Stimulated activated CD4-positive, alpha-beta T cell treated with anti-CD3 and anti-CD28 coated beads, Interleukin-1b, Interleukin-23, amount 100 ng/mL, for 4 hours (primary cell): ENCODE measurements at places on chromosomes 11 and 22.

DNA sequence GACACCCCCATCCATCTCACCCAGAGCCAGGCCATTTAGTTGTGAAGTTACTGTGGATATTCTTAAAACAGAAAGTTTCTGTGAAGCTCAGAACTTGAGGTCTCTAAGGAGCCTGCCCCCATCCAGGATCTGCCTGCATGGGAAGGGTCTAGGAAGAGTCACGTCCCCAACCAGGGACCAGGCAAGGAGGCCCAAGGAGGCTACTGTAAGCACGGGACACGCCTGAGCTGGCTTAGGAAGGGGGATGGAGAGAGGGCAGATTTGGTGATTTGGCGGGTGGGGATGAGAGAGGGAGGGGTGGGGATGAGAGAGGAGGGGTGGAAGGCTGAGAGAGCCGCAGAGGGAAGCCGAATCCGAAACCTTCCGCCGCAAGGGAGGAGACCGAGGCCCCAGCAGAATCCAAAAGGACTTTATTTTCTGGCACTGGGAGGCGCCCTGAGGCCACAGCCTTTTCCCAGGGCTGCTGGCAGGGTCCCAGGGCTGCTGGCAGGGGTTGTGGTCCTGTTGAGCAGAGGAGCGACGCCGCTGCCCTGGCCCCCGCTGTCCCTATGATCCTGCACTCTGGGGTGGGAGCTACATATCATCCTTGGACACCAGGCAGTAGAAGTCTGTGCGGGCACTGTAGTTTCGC lies 9.4 kb downstream of the SIGIRR start:
- no peak for DNase-seq

DNA sequence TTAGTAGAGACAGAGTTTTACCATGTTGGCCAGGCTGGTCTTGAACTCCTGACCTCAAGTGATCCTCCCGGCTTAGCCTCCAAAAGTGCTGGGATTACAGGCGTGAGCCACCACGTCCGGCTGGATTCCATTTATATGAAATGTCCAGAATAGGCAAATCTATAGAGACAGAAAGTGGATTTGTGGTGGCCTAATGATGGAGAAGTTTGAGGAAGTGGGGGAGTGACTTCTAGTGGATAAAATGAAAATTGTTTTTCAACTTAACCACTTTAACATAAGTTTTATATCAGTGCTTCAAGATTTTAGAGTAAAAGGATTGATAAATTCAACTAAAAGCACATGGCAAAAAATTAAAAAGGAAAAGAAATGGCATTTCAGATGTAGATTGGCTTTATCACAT lies 66.2 kb downstream of the HIPK3 start:
- no peak for DNase-seq

GRCh38 chr11:26958702-26959049 lies 35.2 kb upstream of the FIBIN start:
- no peak for DNase-seq

DNA sequence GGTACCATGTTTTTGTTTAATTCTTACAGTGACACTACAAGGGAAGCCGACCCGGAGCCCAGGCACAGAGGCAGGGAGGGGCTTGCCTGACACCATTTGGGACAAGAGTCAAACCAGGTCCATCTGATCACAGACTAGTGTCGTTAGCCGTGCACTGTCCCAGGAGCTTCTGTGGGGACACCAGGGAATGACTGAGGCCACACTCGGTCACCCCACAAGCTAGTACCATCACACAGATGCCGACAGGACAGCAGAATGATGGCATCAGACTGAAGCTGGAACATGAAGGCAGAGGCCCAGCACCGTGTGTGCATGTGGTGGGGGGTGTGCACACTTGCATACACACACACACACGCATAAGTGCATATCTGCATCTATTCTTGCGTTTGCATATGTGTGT lies 61.5 kb upstream of the NECTIN1 start:
- no peak for DNase-seq

DNA sequence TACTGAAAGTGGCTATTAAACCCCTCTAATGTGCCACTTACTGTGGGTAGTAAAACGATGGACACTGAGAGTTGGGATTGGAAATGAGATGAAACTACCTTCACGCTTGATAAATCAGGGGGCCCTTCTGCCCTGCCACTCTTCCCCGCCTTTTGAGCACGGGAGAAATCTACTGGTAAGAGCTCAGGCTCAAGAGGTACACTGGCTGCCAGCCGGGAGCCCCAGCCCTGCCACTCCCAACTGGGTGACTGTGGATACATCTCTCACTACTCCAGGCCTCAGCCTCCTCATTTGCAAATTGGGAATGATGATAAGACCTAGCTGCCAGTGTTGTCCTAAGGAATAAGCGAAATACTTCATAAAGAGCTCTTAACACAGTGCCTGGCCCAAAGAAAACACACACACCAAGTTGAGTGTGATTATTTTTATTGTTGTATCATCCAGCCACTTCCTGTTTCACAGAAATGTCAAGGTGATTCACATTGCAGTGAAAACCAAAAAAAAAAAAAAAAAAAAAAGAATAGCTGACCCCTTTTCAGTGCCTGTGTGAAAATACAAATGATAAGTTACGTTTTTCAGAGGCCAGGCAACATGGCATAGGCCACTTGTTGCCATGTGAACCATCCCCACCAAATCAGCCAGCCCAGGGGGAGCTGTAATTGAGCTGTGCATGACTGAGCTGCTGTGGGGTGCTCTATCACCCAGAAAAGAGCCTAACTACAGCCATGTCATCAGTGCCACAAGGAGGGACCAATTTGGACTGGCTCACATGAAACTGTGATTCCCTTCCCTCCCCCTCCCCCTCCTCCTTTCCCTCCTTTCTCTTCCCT lies 4.4 kb upstream of the ZNRD2 start:
- no peak for DNase-seq

DNA sequence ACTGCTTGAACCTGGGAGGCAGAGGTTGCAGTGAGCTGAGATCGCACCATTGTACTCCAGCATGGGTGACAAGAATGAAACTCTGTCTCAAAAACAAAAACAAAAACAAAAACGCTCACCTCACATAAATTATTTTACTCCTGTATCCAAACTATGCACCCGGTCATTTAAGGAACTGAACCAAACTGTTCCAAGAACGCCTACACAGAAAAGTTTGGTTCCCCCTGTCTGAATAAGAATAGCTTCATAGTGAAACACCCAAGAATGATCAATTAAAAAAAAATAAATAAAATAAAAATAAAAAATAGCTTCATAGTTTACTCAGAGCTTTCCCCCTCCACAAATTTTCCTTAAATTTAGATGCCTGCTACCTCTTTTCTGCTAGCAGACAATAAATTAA lies 13.7 kb downstream of the NUP98 start:
- no peak for DNase-seq

DNA sequence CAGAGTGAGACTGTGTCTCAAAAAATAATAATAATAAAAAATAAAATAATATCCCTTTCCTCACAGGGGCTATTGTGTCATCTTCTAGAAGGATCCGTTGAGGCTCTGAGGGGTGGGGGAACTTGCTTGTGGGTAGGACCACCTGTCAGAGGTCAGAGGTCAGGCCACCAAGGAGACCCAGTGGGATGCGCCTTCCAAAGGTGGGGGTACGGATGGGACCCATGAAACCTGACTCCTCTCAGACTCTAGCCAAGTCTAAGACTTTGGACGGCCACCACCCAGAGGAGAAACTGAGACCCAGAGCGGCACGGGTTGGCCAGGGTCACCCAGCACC lies 367 bp upstream of the MMP11 start:
- no peak for DNase-seq

- DNase-seq, result no peak
These were observed 20.1 kb upstream of the SCGB1D1 start for GRCh38 chr11:62169935-62170334.

DNA sequence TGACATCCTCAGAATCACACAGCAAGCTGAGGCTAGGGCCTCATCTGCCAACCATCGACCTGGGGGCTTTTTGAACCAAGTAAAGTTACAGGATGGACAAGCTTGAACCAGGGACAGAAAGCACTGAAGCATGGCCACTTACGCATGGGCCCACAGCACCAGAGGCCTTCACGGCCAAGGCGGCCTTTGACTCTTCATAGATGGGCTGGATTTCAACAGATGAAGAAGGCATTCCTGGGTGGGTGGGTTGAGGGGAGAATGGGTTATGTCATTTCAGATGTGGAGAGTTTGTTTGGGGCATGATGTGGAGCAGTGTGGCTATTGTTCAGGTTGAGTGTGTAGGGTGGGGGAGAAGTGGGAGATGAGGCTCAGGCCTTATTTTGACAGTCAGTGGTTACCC lies 60.2 kb downstream of the LRRC32 start:
- DNase-seq, result no peak

- DNase-seq, result no peak
These were observed 14.2 kb downstream of the OR5B21 start for GRCh38 chr11:58493676-58494075.

DNA sequence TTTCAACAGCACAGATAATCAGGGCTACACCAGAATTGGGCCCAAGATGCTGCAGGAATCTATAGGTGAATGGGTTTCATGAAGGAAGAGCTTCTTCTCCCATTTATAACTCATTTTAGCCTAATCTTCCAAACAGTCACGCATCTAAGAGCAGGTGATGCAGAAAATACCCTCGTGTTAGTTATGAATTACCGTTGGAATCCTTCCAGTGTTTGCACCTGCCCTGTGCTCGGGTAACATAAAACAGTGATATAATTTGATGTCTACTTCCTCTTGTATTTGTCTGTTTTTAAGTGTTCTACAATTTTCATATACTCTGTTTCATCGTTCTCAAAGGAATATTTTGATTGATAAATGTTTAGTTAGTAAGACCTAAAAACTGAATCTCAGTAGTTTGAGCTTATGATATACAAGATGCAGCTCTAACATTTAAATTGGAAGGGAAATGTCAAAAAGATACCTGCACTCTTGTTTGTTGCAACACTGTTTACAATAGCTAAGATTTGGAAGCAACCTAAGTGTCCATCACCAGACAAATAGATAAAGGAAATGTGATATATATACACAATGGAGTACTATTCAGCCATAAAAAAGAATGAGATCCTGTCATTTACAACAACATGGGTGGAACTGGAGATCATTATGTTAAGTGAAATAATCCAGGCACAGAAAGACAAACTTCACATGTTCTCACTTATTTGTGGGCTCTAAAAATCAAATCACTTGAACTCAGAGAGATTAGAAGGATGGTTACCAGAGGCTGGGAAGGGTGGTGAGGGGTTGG lies 42.1 kb downstream of the PPARA start:
- DNase-seq, result no peak

DNA sequence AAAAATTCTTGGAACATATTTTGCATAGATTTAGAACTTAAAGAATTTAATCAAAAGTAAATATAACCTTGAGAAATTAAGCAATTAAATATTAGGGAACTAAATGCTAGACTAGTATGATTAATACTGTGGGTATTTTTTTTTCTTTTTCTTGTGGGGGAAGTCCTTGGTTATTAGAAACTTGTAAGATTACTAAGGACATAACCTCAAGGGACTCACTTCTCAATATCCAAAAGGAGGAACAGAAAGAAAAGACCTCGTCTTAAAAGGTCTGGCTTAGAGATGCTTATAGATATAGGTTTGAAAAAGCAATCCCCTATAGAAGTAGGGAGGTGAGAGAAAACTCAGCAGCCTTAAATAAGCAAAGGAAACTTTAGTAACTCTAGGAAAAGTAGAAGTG lies 368.5 kb downstream of the INSC start:
- no peak for DNase-seq

- no peak for DNase-seq
These were observed 441.2 kb upstream of the ANO3 start for GRCh38 chr11:25890626-25891260.

- no peak for DNase-seq
These were observed at the start of gene SSH3 for GRCh38 chr11:67303132-67303834. Gene SSH3, plus strand, starts transcription at chr11:67303530. Its CDS starts 96 bp downstream, at chr11:67303626.

DNA sequence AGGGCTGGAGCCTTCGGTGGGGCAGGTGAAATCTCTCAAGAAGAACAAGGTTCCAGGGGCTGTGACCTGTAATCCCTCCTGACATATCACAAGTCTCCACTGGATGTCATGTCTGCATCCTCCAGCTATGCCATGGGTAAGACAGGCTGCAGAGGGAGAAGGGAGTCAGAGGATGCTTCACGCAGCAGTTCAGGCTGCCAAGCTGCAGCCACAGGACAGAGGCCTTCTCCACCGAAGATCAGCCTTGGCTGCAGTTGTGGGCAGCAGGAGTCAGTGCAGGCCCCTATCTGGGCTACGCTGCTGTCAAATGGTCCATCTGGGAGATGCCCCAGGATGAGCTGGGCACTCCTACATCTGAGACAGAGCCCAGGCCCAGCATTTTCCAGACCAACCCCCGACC lies 25.0 kb downstream of the DKK3 start:
- no peak for DNase-seq

DNA sequence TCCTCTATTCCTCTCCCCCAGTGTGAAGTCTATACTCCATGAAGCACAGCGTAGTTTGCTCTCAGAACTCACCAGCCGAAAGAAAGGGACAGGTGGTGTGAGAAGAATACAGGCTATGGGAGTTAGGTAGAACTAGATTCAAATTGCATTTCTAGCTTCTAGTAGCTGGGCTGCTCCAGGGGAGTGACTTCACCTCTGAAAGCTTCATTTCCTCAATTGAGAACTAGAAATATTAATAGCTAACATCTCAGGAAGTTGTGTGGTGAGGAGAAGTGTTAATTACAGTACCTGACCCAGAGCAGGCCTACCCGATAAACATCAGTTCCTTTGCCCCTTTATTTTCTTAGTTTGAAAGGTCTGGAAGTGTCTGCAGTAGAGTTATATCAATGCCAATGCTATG lies 484.7 kb upstream of the TENM4 start:
- DNase-seq, result no peak

DNA sequence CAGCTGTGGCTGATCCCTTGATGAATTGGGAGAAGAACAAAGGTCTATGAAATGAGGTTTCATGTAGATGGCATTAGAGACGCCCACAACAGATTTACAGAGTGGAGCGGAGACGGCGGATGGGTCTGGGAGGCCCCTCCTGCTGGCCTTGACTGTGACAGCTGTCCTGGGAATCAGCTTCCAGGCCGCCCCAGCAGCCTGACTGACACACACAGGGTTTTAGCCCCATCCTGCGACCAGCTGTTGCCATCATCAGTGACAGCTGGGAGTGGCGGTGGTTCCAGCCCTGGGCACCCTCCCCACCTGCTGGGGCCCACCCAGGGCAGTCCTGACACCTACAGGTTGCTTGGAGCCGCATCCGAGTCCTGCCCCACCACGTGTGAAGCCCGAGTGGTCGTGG lies 64.0 kb upstream of the PPP6R3 start:
- no peak for DNase-seq
